Activated CD4-positive, alpha-beta T cell treated with anti-CD3 and anti-CD28 coated beads, Interleukin-2, amount 50 U/mL, for 16 hours (primary cell): ENCODE measurements at places on chromosomes 4 and X.

DNA sequence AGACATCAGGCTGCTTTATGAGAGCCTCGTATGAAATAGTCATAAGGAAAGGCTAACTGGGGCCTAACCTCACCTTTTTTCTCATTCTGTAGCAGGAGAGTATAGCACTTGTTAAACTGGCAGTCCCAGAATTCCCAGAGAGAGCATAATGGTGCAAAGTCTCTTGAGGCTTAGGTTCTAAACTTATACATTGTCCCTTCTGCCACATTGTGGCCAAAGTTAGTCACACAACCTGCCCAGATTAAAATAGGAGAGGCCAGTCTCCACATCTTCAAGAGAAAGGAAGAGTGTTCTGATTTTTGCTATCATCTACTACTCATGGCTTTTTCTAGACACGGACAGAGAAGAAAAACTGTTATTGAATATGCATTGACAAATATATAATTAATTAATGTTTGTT, 1588.9 kb upstream of the PCDH7 start:
- no peak for DNase-seq

GRCh38 chr4:14338585-14339265, 663.6 kb upstream of the CPEB2 start:
- no peak for DNase-seq

DNA sequence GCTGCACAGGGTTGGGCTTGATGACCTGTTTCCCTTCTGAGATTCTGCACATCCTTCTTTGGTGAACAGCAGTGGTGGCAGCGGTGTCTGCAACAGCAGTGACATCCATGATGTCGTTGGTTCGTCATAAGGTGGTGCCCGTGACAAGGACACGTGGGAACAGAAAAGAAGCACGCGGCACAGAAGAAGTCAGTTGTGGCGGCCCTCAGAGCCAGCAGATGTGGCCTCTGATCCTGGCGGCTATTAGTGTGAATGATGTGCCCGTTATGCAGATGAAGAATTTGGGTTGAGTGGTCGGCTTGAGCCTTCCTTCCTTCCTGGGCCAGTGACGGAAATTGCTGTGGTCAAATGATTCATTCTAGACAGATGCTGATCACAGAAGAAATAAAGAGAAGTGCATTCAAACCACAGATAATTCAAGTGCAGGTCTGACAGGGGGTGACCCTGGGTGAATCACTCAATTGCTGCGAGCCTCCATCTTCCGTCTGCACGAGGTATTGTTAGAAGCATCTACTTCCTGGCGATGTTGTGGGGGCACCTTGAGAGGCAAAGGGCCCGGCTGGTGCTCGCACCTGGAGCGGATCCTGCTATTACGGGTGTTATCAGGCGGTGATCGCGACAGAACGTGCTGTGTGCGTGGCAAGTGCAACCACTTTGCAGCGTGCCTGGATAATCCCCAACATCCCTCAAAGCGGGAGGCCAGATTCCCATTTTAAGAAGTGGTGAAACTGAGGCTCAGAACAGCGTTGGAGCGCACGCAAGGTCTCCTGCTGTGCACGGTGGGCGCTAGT, 215.2 kb upstream of the PSAPL1 start:
- peak; percentile 89 for DNase-seq

DNA sequence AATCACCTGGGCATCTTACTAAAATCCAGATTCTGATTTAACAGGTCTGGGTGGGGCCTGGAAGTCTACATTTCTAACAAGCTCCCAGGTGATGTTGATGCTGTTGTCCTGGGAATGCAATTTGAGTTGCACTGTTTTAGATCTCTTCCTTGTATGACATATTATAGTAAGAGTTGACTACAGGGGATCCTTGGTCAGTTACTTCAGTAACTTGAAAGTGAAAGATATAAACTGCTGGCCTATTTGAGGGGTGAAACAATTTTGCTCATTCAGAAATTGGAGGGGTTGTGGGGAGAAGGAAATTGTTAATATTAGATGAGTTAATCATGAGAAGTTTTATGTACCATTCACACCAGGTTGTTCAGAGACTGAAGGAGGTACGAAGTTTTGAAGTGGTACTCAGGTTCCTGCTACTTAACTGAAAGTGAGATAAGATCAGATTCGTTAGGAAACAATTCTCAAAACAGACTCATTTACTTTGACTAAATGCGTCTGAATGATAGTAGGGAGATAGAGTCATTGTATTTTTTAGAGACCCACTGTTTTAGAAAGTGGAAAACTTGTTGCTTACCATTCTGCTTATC, 12.5 kb downstream of the SH2D1A start:
- DNase-seq: peak; percentile 62

- no peak for DNase-seq
Measured at GRCh38 chrX:153670748-153671588, 2.6 kb downstream of the PNCK start.

DNA sequence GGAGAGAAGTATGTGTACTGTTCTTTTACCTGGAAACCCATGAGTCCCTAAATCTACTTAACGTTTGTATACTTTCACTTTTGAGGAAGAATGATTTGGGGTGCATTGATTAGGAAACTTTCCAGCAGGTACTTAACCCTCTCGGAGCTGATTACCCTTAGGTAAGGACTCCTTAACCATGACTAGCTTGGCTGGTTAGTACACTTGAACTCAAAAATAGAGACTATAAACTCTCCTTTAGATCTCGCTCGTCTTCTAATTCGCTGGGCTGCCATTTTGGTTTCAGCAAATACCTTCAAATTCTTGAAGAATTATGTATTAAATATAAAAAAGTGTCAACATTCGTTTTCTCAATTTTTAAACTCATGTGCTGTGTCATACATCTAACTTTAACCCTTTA, 2.0 kb downstream of the USP9X start:
- no peak for DNase-seq

DNA sequence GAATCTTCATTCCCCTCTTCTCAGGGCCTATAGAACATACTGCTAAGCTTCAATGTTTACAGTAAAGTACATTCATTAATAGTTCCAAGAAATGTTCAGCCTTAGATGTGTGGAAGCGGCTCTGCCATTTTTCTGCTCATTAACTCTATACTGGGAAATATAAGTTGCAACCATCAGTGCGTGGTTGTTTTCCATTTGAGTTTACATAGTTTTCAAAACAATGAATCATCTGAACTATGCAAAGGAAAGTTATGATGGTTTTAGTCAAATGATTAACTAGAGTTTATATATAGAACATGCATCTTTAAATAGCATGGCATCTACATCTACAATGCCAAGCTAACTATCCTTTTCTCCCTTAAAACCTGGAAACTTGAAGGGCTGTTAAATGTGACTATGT, 29.6 kb downstream of the LEF1 start:
- DNase-seq: peak; percentile 35

DNA sequence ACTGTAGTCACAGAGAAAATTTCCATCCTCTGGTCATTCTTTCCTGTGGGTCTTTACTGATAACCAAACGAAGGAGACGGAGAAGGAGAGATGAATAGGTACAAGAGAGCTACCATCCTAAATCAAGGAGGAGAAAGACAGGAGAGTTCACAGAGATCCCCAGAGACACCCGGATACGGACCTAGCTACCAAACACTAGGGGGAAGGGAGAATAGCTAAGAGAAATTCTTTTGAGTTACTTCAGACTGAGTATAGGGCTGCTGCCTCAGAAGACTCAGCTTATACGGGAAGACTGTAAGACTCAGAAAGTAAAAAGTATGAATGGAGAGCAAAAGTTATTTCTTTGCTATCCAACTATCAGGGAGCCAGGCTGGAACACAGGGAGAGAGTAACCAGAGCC, 572.1 kb downstream of the C4orf33 start:
- DNase-seq: no peak

DNA sequence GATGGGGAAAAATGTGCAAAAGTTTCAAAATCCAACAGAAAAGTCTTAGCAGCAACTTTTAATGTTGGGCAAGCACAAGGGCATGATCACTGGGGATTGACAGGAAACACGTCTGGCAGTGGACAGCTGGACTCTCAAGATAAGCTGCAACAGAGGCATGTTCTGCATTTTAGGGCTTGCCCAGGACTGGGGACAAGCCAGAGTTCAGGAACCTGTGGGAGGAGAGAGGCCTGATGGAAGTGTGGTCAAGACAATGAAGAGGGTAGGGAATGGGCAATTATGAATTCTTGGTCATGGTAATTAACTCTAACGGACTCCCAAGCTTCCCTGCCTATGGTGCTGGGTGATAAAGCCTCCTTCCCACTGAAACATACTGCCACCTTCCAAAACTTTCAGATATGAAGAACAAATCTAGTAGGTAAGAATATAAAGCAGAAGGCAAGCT, 48.4 kb downstream of the ANXA3 start:
- DNase-seq: no peak

- DNase-seq: no peak
Measured at GRCh38 chr4:41977709-41978108, 3.8 kb upstream of the DCAF4L1 start.

- no peak for DNase-seq
Measured at GRCh38 chrX:108019382-108019875, 25.4 kb upstream of the VSIG1 start.

DNA sequence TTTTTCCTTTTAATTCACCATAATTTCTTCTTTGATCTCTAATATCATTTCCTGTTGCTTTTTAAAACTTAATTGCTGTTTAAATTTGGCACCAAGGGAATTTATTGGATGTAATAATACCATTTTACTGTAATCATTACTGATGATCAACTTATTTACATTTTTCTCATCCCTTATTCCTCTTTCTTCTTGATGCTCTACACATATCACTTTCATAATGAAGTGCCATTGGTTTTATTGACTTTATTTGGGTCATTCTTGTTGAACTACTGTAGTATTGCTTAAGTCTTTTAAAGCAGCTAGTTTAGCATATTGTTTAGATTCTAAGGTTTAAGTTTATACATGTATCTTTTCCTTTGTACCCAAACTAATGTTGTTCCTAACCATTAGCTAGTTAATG, 130.7 kb downstream of the SLC4A4 start:
- no peak for DNase-seq

- no peak for DNase-seq
Measured at GRCh38 chrX:114650351-114650750, 66.5 kb downstream of the HTR2C start.

- no peak for DNase-seq
Measured at GRCh38 chrX:142978130-142978684, 47.5 kb upstream of the SPANXN4 start.

GRCh38 chr4:10157478-10158332, 41.1 kb upstream of the WDR1 start:
- DNase-seq: peak; percentile 52

DNA sequence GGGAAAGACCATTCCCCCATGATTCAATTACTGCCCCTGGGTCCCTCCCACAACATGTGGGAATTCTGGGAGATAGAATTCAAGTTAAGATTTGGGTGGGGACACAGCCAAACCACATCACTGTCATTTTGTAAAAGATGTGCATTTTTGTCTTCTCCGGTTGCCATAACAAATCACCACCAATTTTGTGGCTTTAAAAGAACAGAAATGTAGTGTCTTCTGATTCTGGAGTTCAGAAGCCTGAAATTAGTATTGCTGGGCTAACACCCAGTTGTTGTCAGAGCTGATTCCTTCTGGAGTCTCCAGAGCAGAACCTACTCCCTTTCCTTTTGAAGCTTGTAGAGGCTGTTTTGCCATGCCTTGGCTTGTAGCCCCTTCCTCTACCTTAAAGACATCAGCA, 54.1 kb upstream of the DHRSX start:
- DNase-seq: no peak

DNA sequence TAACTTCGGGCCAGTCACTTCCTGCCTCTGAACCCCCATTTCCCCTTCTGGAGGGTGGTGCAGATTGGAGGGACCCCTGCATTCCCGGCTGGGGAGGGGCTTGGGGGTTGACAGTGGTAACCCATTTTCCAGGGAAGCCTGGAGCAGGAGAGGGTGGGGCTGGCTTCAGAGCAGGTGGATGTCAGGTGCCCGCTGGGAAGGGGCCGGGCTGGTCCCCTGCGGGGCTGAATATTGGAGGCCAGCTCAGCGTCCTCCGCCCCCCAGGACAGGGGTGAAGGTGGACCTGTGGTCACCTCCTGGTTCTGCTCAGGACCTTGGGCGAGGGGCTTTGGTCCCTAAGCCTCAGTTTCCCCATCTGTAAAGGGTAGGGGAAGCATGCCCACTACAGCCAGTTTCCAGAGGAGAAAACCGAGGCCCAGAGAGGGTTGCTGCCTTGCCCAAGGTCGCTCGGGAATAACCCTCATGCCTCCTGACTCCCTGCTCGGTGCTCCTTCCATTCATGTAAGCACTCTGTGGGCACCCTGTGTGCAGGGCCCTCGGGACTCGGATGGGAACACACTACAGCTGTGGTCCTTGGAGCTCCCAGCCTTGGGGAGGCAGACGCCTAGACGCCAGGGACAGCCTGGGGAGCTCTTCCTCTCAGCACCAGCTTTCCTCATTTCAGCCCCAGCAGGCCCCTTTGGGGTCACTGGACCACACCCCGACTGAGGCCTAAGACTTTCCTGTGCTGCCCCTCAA, 683 bp downstream of the MAN2B2 start:
- no peak for DNase-seq

- no peak for DNase-seq
Measured at GRCh38 chr4:78477276-78477675, 74.3 kb upstream of the ANXA3 start.

DNA sequence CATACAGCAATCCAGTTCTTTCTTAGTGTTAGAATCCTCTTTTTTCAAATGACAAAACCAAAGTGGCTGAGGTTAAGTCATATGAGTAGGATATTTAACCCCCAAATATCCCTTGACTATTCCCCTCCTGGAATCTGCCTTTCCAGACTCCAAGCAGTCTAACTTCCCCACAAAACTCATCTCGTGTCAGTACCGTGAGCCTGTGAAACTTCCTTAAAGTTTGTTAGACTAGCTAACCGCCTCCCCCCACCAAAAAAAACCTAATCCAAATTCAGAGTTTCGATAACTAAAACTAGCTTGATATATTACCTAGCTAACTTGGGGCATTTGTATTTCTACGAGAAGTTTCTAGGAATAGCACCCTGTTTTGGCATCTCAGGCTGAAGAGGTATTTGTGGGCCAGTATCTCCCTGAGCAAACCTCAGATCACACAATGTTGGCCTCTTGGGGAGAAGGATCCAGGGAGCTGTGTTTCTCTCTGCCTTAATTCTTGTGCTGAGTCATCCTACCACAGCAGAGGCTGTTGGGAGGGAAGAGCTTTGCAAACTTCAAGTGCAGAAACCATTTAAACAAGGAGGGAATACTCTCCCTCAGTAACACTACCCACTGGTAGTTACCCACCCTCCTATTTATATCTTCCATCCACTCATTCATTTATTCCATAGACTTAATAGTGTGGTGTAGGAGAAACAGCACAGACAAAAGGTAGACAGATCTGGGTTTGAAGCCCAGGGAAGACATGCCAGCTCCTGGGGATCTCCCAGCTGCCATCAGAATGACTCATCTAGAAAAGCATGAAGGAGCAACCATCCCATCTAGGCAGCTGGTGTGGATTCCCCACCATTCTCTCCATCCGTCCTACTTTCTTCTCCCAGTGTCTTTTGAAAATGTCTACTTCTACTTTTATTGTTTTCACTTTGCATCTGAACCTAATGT, 39.3 kb upstream of the TXK start:
- peak; percentile 21 for DNase-seq
